ENCODE measurements at places on chromosomes 6 and 20.

DNA sequence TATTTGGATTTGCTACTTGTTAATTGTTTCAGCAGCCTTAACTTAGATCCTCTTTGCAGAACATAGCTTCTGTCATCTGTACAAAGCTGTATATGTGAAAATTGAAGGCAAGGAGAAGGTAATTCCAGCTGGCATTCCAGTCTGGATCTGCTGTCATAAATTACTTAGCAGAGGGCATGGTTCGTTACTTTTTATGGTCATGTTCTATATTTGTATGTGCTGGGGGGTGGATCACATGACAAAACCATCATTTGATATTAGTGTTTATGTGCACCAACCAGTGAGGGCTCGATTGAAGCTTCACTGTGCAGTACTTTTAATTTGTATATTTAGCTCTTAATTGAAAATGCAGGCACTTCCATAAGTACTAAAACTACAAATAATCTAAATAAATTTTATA lies 80.2 kb downstream of the CAP2 start:
- no peaks in the 10 kb centered on the region for H3K27me3 ChIP-seq
- DNase-seq = no peak
- peaks cover 26% of the 10 kb centered on the region for H3K4me1 ChIP-seq

GRCh38 chr6:2971420-2972218 lies at the start of gene SERPINB6:
TSS of gene SERPINB6 (minus strand) at chr6:2971567. CDS start at chr6:2959332, 12,235 bp downstream.
- H3K27me3 ChIP-seq = no peaks in the 10 kb centered on the region
- peak within 1 kb of the TSS; percentile 99 for H3K27ac ChIP-seq
- peak within 1 kb of the TSS; percentile 91 for H3K4me3 ChIP-seq
- H3K36me3 ChIP-seq = no peaks in the 10 kb centered on the region
- peak; percentile 95 for DNase-seq

DNA sequence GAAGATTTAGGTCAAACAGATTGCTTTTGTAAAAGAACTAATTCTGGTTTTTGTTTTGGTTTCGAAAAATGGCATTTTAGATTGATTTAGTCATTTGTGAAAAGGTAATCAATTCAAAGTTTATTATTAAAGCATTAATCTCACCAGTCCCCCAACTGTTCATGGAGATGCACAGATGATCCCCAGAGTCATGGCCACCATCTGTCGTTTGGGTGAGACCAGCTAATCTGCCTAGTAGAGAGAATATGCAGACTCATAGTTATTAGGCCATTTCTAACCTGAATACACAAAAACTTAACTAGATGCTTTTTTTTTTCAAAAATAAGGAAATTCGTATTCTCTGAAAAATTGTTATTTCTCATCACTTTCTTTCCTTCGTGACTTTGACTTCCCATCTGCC lies 58.1 kb downstream of the C6orf58 start:
- H3K27ac ChIP-seq = no peak overlapping the region
- no peaks in the 10 kb centered on the region for H3K36me3 ChIP-seq
- H3K27me3 ChIP-seq = no peaks in the 10 kb centered on the region
- no peak for DNase-seq
- H3K4me3 ChIP-seq = no peak overlapping the region
- no peaks in the 10 kb centered on the region for H3K4me1 ChIP-seq

DNA sequence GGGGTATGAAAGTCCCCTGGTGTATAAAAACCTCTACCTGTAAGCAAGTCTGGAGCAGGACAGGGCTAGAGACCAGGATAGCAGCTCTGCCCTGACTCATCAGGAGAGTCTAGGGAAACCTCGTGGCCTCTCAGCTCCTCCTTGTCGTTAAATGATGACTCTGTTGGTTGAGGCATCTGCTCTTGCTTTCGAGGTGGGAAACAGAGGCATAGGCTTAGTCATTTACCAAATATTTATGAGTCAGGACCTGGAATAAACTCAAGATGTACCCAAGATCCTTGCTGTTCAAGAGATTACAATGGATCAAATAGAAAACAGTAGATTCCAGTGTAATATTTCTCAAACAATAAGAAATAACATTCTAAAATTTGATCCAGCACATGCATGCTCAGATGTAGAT lies 5.5 kb downstream of the MANBAL start:
- no peaks in the 10 kb centered on the region for H3K27me3 ChIP-seq
- no peak for DNase-seq
- no peak overlapping the region for H3K4me3 ChIP-seq
- peaks cover 31% of the 10 kb centered on the region for H3K4me1 ChIP-seq
- peak overlapping the region; percentile 81 for H3K27ac ChIP-seq

DNA sequence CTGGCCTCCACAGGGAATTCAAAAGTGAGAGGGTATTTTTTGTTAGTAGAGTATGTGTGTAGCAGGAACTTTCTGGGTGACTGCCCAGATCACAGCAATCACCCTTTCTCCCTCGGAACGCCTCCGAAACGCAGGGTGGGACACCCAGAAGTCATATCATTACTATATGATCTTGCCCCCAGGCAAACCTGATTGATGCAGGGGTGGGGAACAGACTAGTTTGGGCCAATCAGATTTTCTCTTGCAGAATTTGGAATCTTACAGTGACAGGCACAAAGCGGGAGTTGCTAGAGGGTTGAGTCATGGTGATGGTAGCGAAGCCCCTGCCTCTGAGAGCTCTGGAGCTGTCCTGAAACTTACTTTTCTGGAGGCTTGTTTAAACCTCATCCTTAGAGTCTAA lies 16.5 kb upstream of the RPN2 start:
- H3K4me1 ChIP-seq = no peaks in the 10 kb centered on the region
- H3K27ac ChIP-seq = no peak overlapping the region
- peaks cover 6% of the 10 kb centered on the region for H3K36me3 ChIP-seq
- no peaks in the 10 kb centered on the region for H3K27me3 ChIP-seq
- DNase-seq = no peak
- no peak overlapping the region for H3K4me3 ChIP-seq

- DNase-seq = no peak
- no peak overlapping the region for H3K4me3 ChIP-seq
- H3K27ac ChIP-seq = no peak overlapping the region
- H3K4me1 ChIP-seq = peaks cover 17% of the 10 kb centered on the region
- H3K27me3 ChIP-seq = no peaks in the 10 kb centered on the region
- H3K36me3 ChIP-seq = no peaks in the 10 kb centered on the region
Measured at GRCh38 chr6:105810105-105810921, 275.8 kb upstream of the PRDM1 start.

- H3K27ac ChIP-seq = no peak overlapping the region
- H3K27me3 ChIP-seq = no peaks in the 10 kb centered on the region
- DNase-seq = no peak
- no peaks in the 10 kb centered on the region for H3K36me3 ChIP-seq
- no peak overlapping the region for H3K4me3 ChIP-seq
- H3K4me1 ChIP-seq = peaks cover 37% of the 10 kb centered on the region
Measured at GRCh38 chr6:157667211-157668008, 155.6 kb upstream of the SNX9 start.

GRCh38 chr6:40583709-40584108 lies 3.5 kb downstream of the LRFN2 start:
- no peak for DNase-seq
- H3K27me3 ChIP-seq = peaks cover 13% of the 10 kb centered on the region
- H3K27ac ChIP-seq = no peak overlapping the region

GRCh38 chr6:149963212-149963461 lies 606 bp upstream of the ULBP1 start:
- DNase-seq = no peak
- no peak overlapping the region for H3K27ac ChIP-seq
- H3K27me3 ChIP-seq = peaks cover 51% of the 10 kb centered on the region

DNA sequence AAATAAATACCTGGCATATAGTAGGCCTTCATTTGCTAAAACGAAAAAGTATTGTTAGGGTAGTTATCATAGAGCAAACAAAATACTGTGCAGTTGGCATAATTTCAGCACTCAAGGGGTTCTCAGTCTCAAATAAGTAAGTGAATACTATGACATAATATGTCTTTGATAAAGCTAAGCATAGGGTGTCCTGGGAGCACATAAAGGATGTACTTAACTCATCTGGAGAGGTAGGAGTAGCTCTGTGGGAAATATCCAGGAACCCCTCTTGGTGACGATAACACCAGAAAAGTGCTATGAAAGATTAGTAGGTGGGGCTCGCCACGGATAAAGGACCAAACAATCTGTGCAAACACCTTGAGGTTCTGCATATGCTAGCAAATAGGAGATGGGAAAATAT lies 23.2 kb downstream of the VNN1 start:
- no peaks in the 10 kb centered on the region for H3K4me1 ChIP-seq
- H3K36me3 ChIP-seq = no peaks in the 10 kb centered on the region
- H3K27me3 ChIP-seq = no peaks in the 10 kb centered on the region
- no peak overlapping the region for H3K27ac ChIP-seq
- no peak for DNase-seq

DNA sequence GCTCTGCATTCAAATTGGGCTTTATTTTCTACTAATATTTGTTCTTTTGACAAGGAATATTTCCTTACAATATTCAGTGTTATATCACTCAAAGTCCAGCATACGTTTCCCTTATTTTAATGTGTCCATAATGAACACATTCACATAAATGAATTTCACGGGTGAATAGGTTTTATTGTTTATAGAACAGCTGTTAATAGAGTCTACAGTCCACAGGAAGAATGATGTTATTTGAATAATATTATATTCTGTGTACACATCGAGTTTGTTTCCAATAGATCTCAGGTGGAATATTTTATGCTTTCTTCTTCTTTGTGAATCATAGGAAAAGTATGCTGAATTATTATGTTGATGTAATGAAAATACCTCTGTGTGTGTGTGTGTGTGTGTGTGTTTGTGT lies 582.4 kb downstream of the CDH26 start:
- H3K27me3 ChIP-seq = no peaks in the 10 kb centered on the region
- no peak overlapping the region for H3K4me3 ChIP-seq
- DNase-seq = no peak
- no peaks in the 10 kb centered on the region for H3K36me3 ChIP-seq
- no peaks in the 10 kb centered on the region for H3K4me1 ChIP-seq

GRCh38 chr6:7905416-7905815 lies 5.2 kb downstream of the TXNDC5 start:
- DNase-seq = no peak
- H3K27ac ChIP-seq = no peak overlapping the region
- no peaks in the 10 kb centered on the region for H3K27me3 ChIP-seq
- no peak overlapping the region for H3K4me3 ChIP-seq
- peaks cover 42% of the 10 kb centered on the region for H3K36me3 ChIP-seq

GRCh38 chr6:9783567-9783966 lies 631.3 kb downstream of the TFAP2A start:
- no peaks in the 10 kb centered on the region for H3K27me3 ChIP-seq
- no peaks in the 10 kb centered on the region for H3K4me1 ChIP-seq
- no peaks in the 10 kb centered on the region for H3K36me3 ChIP-seq
- no peak overlapping the region for H3K4me3 ChIP-seq
- no peak overlapping the region for H3K27ac ChIP-seq

- no peak for DNase-seq
- no peak overlapping the region for H3K27ac ChIP-seq
- no peaks in the 10 kb centered on the region for H3K4me1 ChIP-seq
- no peaks in the 10 kb centered on the region for H3K36me3 ChIP-seq
- no peak overlapping the region for H3K4me3 ChIP-seq
Measured at GRCh38 chr20:51010932-51011331, 12.0 kb downstream of the KCNG1 start.

GRCh38 chr6:123402052-123402451 lies 234.7 kb downstream of the TRDN start:
- H3K27ac ChIP-seq = no peak overlapping the region
- H3K4me3 ChIP-seq = no peak overlapping the region
- H3K36me3 ChIP-seq = no peaks in the 10 kb centered on the region
- DNase-seq = no peak
- no peaks in the 10 kb centered on the region for H3K4me1 ChIP-seq

DNA sequence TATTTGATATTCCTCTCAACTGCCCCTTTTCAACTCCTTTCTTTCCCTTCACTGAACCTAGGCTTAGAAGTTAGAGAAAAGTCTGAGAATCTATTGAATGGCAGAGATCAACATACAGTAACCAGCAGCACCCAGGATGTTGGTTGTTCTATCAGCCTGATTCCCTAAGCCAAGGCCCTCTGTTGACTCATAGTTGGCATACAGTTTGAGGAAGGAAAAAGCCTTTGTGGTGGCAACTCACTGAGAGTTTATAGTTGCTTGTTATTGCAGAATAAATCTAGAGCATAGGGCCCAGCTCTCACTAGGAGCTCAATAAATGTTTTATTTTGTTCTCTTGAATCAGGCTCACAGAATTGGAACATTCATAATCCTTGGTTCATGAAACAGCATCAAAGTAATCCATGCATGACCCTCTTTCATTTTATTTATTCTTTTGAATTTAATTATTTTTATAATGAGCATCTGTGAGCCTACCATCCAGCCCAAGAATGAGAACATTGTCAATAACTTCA lies 119.1 kb upstream of the ADGRF1 start:
- H3K36me3 ChIP-seq = no peaks in the 10 kb centered on the region
- no peak overlapping the region for H3K4me3 ChIP-seq
- no peaks in the 10 kb centered on the region for H3K4me1 ChIP-seq
- H3K27me3 ChIP-seq = no peaks in the 10 kb centered on the region

- DNase-seq = no peak
- H3K4me1 ChIP-seq = peaks cover 9% of the 10 kb centered on the region
- no peak overlapping the region for H3K27ac ChIP-seq
- H3K27me3 ChIP-seq = no peaks in the 10 kb centered on the region
Measured at GRCh38 chr6:136228814-136229213, 21.3 kb downstream of the MTFR2 start.

DNA sequence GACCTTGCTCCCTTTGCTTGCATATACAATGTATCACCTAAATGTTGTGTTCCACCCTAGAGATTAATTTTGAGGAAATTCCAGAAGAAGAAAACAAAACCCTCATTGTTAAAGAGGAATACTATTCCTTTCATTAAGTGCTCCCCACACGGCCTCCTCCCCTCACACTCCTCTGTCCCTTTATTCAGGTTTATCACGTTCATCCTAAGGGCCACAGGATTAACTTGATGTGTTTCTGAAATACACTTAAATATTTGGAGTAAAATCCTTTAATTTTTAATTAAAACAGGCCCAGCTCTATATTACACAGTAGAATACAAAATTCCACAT lies 89.4 kb upstream of the MRPS10 start:
- H3K27ac ChIP-seq = no peak overlapping the region
- H3K4me1 ChIP-seq = no peaks in the 10 kb centered on the region
- no peaks in the 10 kb centered on the region for H3K27me3 ChIP-seq
- DNase-seq = no peak
- no peak overlapping the region for H3K4me3 ChIP-seq

- peak overlapping the region; percentile 88 for H3K27ac ChIP-seq
- H3K4me3 ChIP-seq = peak overlapping the region; percentile 78
- H3K4me1 ChIP-seq = peaks cover 14% of the 10 kb centered on the region
- peaks cover 5% of the 10 kb centered on the region for H3K36me3 ChIP-seq
- no peak for DNase-seq
- H3K27me3 ChIP-seq = no peaks in the 10 kb centered on the region
Measured at GRCh38 chr20:43590036-43590391, 723 bp upstream of the IFT52 start.

All from esophagus muscularis mucosa (tissue), 4 donors.